ENCODE measurements at places on chromosomes 16 and 17. TPM values are rescaled to one million over a fixed set of nuclear protein-coding genes. Genes with fewer than 3 reads are reported as not detected.

- no peaks in the 10 kb centered on the region for H3K27me3 ChIP-seq
- no peaks in the 10 kb centered on the region for H3K36me3 ChIP-seq
- H3K27ac ChIP-seq: no peak overlapping the region
- no peak for DNase-seq
Measured at GRCh38 chr17:7356756-7357155, 1.8 kb downstream of the TMEM95 start.

Gene CACNG1
- 203 TPM for total RNA-seq

Gene CCL14
- total RNA-seq: 4.9 TPM

DNA sequence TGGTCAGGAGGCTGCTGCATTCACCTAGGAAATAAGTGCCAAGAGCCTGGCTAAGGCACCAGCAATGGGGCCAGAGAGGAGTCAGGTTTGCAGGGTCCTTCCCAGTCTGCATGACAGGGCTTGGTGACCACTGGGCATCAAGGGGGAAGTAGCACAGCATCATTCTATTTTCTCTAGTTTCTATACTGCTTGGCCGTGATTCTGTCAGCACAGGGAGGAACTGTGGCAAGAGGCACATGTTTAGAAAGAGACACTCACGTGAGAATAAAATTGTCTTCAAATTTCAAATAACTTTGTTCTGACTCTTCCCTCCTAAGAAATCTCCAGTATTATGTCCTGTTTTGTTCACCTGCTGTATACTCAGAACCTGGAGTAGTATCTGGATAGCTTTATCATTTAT is 37.8 kb downstream of the ERN1 start:
- no peak overlapping the region for H3K4me3 ChIP-seq
- H3K27ac ChIP-seq: no peak overlapping the region
- H3K27me3 ChIP-seq: no peaks in the 10 kb centered on the region
- no peaks in the 10 kb centered on the region for H3K36me3 ChIP-seq
- DNase-seq: no peak
- no peaks in the 10 kb centered on the region for H3K4me1 ChIP-seq

- H3K36me3 ChIP-seq: no peaks in the 10 kb centered on the region
- no peak overlapping the region for H3K4me3 ChIP-seq
- H3K27me3 ChIP-seq: no peaks in the 10 kb centered on the region
- DNase-seq: no peak
- no peak overlapping the region for H3K27ac ChIP-seq
- H3K4me1 ChIP-seq: no peaks in the 10 kb centered on the region
Measured at GRCh38 chr16:75535211-75535843, 581 bp downstream of the CHST5 start.

- peaks cover 65% of the 10 kb centered on the region for H3K4me1 ChIP-seq
- no peak overlapping the region for H3K4me3 ChIP-seq
- no peak overlapping the region for H3K27ac ChIP-seq
Measured at GRCh38 chr17:36939052-36939801, 2.0 kb downstream of the LHX1 start.

- H3K4me1 ChIP-seq: no peaks in the 10 kb centered on the region
- H3K27me3 ChIP-seq: no peaks in the 10 kb centered on the region
- H3K4me3 ChIP-seq: no peak overlapping the region
Measured at GRCh38 chr17:65774787-65775186, 213.3 kb upstream of the AXIN2 start.

Gene HS3ST3A1
- total RNA-seq: 1.4 TPM

GRCh38 chr17:62760945-62761267 is 47.2 kb downstream of the MARCHF10 start:
- DNase-seq: no peak
- H3K27ac ChIP-seq: no peak overlapping the region
- no peaks in the 10 kb centered on the region for H3K4me1 ChIP-seq

DNA sequence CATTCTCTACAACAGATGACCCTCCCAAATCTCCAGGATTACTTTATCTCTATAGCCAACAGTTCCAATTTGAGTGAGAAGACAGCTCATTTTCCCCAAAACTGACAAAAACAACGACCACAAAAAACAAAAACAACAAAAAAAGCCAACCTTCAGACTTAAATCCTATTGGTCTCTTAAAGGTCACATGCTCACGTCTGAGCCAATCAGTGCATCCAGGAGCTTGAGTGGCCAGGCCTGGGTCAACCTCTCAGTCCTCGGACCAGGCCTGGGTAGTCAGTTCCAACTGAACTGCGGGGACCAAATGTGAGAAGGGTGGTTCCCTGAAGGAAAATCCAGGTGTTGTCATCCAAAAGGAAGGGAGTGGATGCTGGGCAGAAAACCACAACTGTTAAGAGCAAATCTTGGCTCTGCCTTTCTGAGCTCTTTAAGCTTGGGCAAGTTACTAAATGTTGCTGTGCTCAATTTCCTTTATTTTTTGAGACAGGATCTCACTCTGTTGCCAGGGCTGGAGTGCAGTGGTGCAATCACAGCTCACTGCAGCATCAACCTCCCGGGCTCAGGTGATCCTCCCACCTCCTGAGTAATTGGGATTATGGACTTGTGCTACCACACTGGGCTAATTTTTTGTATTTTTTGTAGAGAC is 43.0 kb upstream of the MSI2 start:
- no peaks in the 10 kb centered on the region for H3K4me1 ChIP-seq
- H3K36me3 ChIP-seq: no peaks in the 10 kb centered on the region
- H3K27me3 ChIP-seq: no peaks in the 10 kb centered on the region
- H3K27ac ChIP-seq: no peak overlapping the region
- no peak overlapping the region for H3K4me3 ChIP-seq

Gene CCL15
- not detected for total RNA-seq

GRCh38 chr17:29930409-29931010 is 482 bp upstream of the SSH2 start:
- no peaks in the 10 kb centered on the region for H3K36me3 ChIP-seq
- peak overlapping the region; percentile 93 for H3K27ac ChIP-seq
- DNase-seq: no peak

DNA sequence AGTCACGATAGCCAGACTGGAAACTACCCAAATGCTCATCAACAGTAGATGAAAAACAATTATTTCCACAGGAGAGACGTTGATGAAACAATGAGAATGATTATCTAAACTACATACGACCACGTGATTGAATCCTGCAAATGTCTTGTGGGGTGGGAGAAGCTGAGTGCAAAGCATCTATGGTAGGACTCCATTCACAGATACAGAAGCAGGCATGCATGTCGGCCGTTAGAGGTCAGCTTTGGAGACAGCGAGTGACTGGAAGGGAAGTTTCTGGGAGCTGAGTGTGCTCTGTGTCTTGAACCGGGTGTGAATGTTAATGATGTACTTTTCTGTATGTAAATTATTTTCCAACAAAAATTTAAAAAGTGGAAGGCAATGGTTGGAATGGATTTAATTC is 71.5 kb upstream of the DNAJA2 start:
- DNase-seq: no peak
- H3K4me1 ChIP-seq: no peaks in the 10 kb centered on the region
- no peak overlapping the region for H3K27ac ChIP-seq
- H3K4me3 ChIP-seq: no peak overlapping the region
- no peaks in the 10 kb centered on the region for H3K36me3 ChIP-seq

Gene PABPN1L
- not detected for total RNA-seq

DNA sequence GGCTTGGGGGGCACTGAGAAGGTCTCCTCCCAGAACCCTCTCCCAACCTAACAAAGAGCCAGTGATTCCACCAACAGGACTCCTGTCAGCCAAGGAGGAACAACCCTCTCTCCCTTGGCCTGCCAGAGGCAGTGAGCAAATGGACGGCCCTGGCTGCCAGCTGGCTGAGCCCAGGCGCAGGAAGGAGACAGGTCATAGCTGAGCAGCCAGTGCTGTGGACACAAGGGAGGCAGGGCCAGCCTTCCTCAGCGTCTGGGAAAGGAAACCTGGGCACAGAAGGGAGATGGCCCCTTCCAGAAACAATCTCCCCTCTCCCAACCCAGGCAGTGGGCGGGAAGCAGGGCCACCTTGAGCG is 2.1 kb downstream of the MPO start:
- no peak for DNase-seq
- peak overlapping the region; percentile 40 for H3K27ac ChIP-seq
- H3K36me3 ChIP-seq: no peaks in the 10 kb centered on the region
- no peaks in the 10 kb centered on the region for H3K4me1 ChIP-seq
- H3K27me3 ChIP-seq: no peaks in the 10 kb centered on the region

Gene EXOC3L1
- 2.3 TPM for total RNA-seq

All from gastrocnemius medialis (tissue), 4 donors.